Stimulated activated CD8-positive, alpha-beta memory T cell treated with anti-CD3 and anti-CD28 coated beads, Interleukin-2, amount 100 ng/mL, for 48 hours (primary cell): ENCODE measurements at places on chromosomes 4 and X.

- DNase-seq, result no peak
Observed at GRCh38 chrX:149720021-149720689, 8.3 kb downstream of the MAGEA11 start.

DNA sequence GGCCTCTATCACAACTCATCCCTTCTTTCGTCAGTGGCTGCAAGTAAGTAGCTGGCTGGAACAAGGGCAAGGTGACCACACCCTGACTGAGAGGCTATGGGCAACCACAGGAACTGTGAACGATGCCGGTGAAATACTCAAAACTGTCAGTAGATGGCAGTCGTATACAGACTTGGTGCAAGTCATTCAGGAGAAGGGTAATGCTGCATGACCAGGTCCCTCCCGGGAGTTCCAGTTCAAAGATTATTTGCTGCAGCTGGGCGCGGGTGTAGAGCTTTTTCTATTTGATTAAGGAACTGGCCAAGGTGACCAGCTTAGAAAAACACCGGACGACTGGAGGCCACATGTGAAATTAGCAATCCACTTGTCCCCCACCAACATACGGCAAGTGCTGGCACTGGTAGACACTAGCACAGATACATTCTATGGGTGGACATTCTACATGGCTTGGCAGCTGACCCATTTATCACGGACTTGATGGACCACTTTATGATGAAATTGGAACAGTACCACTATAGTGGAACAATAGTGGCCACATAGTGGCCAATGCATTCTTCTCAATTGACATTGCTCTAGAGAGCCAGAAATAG, 726.6 kb downstream of the TRAM1L1 start:
- DNase-seq, result peak; percentile 1

DNA sequence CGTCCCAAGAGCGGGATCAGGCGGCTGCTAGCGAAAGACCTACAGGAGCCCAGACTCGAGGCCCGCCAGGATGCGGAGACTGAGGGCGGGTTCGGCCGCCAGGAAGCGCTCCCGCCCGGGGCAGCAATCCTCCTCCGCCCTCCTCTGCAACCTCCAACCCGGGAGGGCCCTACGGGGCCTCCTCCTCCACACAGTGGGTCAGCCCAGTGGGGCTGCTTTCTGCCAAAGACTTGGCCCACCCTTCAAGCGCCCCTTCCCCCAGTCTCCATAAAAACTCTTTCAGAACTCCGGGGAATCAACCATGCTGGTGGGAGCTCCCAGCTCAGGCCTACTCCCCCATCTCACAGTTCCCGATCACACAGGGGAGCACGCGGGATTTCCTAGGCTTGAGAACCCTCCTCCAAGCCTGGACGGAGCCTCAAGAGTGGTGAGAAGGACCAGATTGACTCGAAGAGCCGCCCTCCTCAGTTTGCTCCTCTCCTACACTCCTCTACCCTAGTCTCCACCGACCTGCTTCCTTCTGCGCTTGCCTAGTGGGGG, 77.5 kb downstream of the RLIM start:
- no peak for DNase-seq

- DNase-seq, result no peak
Observed at GRCh38 chr4:8709050-8709728, 116.6 kb downstream of the CPZ start.

GRCh38 chr4:147078875-147079658, 133.4 kb upstream of the TTC29 start:
- DNase-seq, result no peak

GRCh38 chr4:38233727-38234480, 273.7 kb downstream of the PTTG2 start:
- no peak for DNase-seq

GRCh38 chr4:52617336-52618020, 41.6 kb downstream of the USP46 start:
- no peak for DNase-seq

DNA sequence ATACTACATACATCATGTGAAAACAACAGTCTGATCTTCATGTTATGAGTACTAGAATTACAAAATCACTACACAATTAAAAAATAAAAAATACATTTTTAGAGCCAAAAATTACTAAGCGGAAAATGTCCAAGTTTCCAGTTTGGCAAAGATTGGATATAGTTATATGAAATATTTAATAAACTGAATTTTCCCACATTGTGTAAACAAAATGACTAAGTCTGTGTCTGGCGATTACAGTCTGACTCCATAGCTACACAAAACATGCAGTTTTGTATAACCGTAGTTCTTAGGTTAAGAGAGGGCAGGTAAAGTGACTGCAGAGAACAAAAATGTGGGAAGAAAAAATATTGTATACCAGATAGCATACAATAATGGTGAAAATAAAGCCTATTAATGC, 59.2 kb upstream of the TMEM47 start:
- no peak for DNase-seq

DNA sequence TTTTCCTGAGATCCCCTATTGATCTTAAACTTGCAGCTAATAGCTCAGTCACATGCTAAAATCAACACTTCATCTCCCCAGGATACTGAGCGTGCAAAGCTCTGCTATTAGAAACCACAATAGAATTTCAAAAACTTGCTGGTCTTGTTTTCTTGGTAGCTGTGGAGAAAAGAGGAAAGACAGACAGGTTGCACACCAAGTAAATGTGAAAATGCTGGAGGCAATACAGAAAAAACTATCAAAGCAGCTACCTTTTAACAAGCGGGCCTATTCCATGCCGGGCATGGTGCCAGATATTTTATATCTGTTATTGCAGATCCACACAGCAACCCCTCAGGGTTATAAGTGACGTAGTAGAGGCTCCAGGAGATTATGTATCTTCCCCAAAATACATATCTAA, 171.9 kb downstream of the DCTD start:
- no peak for DNase-seq

- DNase-seq, result no peak
Observed at GRCh38 chr4:1487761-1488160, 81.5 kb upstream of the NKX1-1 start.

DNA sequence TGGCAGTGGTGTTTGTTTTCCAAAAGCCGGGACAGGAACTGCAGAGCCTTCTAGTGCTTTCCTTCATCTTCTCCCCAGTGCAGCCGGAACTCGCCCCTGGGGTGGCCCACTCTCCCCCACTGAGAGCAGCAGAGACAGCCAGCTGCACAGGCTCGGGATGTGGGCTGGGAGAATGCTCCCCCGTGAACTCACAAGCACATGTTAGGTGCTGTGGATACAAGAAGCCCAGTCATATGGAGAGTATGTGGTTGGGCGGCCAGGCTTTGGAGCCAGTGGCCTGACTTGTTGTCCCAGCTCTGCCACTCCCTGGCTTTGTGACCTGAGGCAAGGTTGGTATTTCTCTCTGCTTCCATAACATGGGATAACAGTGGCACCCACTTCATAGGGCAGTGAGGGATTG, 9.4 kb upstream of the KIAA0232 start:
- DNase-seq, result no peak

DNA sequence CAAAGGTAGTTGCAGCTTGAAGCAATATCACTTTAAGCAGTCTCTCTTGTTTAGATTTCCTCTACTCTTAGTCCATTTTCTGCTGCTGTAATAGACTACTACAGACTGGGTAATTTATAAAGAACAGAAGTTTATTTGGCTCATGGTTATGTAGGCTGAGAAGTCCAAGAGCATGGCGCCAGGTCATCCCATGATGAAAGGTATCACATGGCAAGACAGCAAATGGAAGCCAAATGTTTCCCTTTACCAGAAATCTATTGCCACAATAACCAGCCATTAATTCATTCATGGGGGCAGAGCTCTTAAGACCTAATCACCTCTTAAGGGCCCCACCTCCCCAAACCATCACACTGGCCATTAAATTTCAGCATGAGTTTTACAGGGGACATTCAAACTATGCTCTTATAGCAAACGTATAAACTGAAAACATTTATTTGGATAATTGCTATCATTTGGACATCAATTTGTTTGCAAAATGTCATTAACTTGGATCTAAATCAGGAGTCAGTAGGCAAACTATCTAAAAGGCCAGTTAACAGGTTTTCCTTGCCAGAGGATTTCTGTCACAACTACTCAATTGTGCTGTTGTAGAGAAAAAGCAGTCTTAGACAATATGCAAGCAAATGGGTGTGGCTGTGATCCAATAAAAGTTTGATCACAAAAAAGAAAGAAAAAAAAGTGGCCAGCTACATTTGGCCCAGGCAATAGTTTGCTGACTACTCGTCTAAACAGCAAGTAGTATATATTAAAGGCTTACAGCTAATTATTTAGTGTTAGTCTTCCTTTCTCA, 75.7 kb upstream of the GUCY1A1 start:
- DNase-seq, result no peak

GRCh38 chrX:45621376-45622041, 420.8 kb upstream of the DIPK2B start:
- no peak for DNase-seq

DNA sequence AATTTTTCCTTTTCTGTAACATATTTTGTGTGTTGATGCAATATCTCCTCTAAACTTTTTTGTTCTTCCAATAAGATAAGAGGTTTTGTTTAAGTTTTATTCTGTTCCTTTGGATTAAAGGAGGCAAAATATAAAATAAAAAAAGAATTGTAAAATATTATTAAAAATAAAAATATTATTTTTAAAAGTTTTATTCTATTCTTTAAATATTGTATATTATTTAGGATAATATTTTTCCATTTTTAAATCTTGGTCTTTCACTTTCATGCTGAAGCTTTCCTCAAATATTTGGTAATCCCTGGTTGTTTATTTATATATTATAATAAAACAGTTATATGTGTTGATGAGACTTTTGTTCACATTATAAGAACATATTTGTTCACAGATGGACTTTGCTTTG, 187.9 kb upstream of the PDE5A start:
- no peak for DNase-seq

DNA sequence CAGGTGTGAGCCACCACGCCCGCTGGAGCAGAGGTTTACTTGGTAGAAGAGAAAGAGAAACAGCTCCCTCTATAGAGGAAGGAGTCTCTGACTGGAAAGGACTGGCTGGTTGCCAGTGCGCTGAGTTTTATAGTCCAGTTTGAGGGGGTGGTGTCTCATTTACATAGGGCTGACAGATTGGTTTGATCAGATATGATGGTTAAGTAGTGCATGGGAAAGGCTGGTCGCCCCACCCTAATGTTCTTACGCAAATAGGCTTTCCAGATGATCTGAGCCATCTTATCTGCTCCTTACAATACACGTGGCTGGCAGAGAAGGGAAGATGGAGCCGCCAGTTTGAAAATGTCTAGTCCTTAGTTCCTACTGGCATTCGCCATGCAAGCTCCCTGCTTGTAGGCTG, 439.5 kb downstream of the NAF1 start:
- no peak for DNase-seq

GRCh38 chr4:169258141-169258540, 12.6 kb downstream of the SH3RF1 start:
- DNase-seq, result no peak

DNA sequence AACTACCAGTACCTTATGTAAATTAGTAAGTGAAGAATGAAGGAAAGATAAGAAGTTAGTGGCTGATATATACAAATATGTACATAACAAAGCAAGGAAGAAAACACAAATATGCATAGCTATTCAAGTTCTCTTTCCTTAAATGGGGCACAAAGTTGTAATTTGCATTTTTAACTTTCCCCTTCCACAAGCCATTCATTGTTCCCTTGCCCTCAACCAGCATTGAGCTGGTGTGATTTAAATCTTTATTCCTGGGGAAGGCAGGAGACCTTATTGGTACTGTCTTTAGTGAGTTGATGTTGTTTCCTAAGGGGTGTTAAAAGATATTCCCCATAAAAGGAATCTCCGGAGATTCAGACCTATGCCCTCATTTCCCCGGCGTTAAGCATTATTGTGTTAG, 735.3 kb downstream of the PCDH18 start:
- no peak for DNase-seq
